ENCODE measurements at places on chromosomes 16 and 17. TPM values are rescaled to one million over a fixed set of nuclear protein-coding genes. Genes with fewer than 3 reads are reported as not detected.

Gene CD79B
- 6.8 TPM for total RNA-seq

Gene NPIPA8
- 3.1 TPM for total RNA-seq

Gene STH
- total RNA-seq = 0.58 TPM

Gene MYH11
- total RNA-seq = 11.3 TPM

Gene ARL5C
- total RNA-seq = not detected

Gene PPP4C
- 92.4 TPM for total RNA-seq

Gene CD300H
- total RNA-seq = not detected

Gene HAS3
- total RNA-seq = 4.3 TPM

Gene ANKFN1
- total RNA-seq = 1.5 TPM

Gene CHD9NB
- 10.1 TPM for total RNA-seq

All from metanephros (tissue), 2 donors.